ENCODE measurements at places on chromosomes 5 and 9.
A peak's percentile ranks its signal among the peaks of the same experiment; 100 is the strongest.

DNA sequence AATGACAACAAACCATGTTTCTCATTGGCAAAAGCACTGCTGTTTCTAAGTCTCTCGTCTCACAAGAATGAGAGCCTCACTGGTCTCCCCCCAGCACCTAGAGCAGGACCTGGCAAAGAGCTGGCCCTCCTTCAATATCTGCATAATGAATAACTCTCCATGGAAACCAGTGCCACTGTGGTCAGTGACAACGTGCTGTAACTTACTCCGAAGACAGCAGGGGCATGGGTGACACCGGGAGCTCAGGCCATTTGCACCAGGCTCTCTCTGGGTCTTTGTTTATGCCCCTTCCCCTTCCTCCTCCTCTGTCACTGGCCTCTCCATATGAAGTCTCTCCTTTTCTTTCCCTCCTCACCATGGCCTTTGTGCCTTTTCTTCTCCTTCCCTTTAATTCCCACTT lies 33.3 kb downstream of the TAS2R1 start:
- no peak for DNase-seq

DNA sequence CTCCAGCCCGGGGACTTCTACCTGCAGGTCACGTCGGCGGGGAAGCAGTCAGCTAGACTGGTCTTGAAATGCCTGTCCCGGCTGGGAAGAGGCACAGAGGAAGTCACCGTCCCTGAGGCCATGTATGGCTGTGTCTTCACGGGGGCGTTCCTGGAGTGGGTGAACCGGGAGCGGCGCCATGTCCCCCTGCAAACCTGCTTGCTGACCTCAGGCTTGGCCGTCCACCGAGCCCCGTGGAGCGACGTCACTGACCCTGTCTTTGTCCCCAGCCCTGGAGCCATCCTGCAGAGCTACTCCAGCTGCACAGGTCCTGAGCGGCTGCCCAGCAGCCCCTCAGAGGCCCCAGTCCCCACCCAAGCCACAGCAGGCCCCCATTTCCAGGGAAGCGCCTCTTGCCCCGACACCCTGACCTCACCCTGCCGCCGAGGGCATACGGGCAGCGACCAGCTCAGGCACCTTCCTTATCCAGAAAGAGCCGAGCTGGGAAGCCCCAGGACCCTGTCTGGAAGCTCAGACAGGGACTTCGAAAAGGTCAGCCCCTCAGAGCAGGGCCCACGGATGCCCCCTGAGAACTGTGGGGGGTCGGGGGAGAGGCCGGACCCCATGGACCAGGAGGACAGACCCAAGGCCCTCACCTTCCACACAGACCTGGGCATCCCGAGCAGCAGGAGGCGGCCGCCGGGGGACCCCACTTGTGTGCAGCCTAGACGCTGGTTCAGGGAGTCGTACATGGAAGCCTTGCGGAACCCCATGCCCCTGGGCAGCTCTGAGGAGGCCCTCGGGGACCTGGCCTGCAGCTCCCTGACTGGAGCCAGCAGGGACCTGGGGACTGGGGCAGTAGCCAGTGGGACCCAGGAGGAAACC lies 47.8 kb downstream of the PLEKHG4B start:
- DNase-seq: no peak

DNA sequence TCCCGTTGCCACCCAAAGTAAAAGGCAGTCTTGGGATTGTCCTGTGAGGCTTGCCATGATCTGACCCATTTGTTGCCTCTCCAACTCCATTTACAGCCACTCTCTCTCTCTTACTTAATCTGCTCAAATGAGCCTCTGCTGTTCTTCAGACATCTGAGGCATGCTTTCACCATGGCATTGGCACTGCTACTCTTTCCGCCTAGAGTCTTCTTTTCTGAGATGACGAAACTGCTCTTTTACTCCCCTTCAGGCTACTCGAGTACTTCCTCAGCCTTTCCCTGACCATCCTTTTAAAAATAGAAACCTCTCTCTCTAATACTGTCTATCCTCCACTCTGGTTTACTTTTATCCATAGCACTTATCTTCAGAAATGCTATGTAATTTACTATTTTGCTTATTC lies 9.0 kb downstream of the FOCAD start:
- peak; percentile 9 for DNase-seq

DNA sequence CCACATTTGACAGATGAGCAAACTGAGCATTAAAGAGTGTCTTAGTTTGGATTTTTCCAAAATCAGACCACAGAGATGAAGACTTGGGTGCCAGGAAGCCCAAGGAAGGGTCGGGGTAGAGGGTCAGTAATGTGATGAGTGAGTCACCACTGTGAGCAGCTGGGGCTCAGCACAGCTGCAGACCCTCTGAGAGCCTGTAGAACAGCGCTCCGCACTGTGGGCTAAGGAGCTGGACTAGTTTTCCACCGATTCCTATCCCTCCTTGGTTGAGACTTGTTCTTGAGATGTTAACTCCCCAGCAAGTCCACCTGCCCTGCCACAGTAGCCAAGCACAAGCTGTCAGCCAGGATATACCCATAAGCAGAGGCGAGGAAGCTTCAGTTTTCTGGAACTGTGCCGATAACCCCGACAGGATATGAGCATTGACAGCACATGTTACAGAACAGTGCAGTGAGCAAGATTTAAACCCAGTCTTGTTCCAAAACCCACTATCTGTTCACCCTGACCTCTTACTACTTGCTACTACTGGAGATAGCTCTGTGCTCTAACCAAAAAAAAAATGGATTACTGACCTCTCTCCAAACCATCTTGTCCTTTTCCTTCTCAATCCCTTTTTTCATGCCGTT lies 31.8 kb downstream of the EGFLAM start:
- DNase-seq: no peak

DNA sequence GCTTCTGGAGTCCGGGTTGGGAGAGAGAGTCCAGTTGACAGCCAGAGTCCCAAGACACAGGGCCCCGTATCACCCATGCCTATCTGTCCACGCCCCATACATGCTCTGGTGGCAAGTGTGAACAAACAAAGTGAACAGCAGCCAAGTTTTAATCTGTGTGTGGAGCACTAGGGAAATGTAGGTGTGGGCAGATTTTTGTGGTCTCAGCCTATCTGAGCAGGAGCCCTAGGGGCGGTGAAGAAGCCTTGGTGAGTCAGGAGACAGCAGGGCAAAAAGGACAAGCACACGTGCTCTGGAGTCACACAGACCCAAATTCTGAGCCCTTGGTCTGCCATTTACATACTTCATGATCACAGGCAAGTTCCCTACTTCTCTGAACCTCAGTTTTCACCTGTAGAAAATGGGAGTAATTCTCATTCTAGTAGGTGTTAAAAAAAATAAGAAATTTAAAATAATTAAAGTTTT lies 23.2 kb downstream of the EGR1 start:
- DNase-seq: no peak

- DNase-seq: no peak
These were observed 14.8 kb downstream of the ASPN start for GRCh38 chr9:92467511-92467910.

- no peak for DNase-seq
These were observed 172.1 kb downstream of the RGS3 start for GRCh38 chr9:113635586-113635985.

GRCh38 chr5:6859951-6860638 lies 146.9 kb downstream of the TENT4A start:
- no peak for DNase-seq

DNA sequence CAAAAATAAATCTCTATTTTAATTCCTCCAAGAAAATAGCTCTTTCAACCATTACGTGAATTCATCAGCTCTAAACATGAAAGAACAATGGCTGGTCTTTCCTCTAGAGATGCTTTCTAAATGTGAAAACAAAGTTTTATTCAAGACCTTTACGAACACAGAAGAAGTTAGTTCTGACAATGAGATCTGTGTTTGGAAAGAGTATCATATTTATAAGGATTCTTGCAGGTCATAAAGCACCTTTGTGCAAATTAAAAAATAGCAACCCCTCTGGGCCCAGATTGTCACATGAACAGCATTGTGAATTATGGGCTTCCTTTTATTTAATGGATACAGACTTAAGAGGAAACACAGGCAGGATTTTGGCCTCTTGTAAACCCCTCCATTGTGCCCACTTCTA lies 17.7 kb upstream of the FTMT start:
- DNase-seq: no peak

GRCh38 chr5:174191850-174192655 lies 146.5 kb downstream of the NSG2 start:
- DNase-seq: no peak

DNA sequence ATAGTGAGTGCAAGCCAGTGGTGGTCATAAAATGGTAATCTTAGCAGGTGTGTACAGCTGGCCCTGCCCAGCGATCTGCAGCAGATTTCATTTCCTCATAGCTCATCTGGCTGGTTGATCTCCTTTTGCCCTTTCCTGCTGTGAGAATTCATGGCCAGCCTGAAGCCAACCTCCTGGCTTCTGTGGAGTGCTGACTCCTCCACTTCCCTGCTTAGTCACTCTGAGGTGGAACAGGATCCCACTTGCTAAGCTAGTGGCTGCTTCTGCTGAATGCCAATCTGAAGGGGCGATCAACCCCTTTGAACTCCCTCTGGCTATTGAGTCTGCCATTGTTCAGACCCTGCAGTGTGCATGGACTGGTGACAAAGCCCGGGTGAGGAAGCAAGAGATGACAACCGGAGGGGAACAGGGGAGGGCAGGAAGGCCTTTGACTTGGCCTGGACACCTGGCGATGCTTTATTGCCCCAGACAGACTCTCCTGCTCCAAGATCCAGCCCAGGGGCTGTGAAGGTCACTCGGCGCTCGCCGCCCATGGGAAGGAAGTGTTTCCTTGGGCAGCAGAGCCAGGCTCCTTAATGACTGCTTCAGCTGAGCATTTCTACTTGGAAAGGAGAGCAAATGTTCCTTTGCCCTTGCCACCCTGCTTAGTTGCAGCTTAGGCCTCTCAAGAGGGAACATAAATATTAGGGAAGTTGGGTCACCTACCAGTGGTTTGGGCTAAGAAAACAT lies 341.1 kb downstream of the ZSWIM6 start:
- no peak for DNase-seq

DNA sequence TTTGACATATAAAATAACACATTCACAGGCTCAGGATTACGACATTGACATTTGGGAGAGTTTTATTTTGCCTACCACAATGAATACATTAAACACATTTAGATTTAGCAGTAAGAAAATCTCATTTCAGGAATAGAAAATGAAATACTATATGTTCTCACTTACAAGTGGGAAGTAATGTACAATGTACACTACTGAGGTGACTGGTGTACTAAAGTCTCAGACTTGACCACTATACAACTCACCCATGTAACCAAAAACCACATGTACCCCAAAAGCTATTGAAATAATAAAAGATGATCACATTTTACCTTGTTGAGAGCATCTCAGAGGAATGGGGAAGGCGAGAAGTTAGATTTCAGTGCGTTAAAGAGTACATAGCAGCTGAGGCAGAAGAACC lies 1202.4 kb upstream of the SEMA6A start:
- DNase-seq: no peak

DNA sequence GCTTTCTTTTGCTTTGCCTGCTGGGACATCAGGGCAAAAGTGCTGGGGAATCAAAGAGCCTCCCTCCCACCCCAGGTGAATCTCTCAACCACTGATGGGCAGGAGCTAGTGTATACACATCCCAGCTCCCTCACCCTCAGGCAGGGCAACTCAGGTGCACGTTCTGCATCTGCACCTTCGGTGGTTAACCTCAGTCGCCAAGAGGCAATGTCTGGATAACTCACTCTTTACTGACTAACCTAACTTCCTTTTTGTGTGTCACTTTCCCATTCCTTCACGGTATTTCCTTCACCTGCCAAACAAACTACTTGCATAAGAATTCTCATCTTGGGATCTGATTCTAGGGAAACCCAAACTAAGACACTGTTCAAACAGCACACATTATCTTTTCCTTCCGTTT lies 26.3 kb downstream of the CNTFR start:
- no peak for DNase-seq

DNA sequence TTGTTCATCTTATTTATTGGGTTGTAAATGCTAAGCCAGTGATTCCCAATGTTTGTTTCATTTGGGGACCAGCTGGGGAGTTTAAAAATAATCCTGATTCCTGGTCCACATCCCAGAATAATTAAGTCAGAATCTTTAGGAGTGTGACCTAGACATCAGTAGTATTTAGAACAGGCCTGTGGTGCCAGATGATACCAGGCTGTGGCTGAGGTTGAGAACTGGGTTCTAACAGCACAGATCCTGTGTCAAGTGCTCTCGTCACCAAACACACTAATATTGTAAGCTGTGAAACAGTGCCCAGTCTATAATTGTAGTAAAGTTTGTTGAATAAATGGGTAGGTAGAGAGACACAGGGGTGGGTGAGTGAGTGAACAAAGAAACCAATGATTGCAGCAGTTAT lies 172.1 kb upstream of the PPP1R2B start:
- DNase-seq: no peak

DNA sequence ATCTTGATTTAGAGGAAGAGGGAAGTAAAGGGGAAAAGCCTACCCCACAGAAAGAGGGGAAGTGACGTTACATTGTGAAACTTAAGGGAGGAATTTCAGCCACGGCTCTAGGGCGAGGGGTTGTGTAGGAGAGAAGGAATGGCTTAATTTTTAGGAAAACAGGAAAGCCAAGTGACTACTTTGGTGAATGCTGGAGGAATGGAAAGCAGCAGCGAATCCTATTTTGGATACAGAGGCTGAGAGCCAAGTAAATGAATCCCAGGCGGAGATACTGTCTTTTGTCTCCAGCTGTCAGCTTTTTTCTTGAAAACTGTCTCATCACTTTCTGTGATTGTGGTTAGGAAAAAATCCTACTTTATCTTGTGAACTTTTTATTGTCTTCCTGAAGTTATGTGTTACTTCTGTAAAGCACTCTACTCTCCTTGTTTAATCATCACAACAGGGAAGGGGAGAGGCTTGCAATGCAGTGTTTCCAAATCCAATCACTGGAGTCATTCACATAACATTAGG lies 188.4 kb downstream of the TSSK1B start:
- peak; percentile 36 for DNase-seq

DNA sequence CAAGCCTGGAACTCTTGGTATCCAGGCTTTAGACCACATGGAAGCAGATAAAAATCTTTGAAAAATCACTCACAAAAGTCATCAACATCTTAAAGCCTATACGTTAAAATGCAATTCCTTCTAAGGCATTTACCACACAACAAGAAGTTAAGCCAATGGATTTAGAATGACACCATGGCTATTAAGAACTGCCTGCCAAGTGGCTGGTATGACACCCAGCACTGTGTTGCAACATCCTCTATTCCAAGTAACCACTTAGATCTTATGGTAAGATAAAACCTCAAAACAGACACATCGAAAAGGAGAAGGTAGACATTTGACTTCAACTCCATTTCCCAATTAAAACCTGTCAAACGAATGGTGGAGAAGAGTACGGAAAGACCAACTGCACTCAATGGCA lies 344.2 kb upstream of the SLC30A5 start:
- no peak for DNase-seq

GRCh38 chr5:138755084-138755748 lies 2.0 kb downstream of the CTNNA1 start:
- DNase-seq: no peak

GRCh38 chr9:91085517-91086291 lies 276.0 kb downstream of the AUH start:
- peak; percentile 87 for DNase-seq

DNA sequence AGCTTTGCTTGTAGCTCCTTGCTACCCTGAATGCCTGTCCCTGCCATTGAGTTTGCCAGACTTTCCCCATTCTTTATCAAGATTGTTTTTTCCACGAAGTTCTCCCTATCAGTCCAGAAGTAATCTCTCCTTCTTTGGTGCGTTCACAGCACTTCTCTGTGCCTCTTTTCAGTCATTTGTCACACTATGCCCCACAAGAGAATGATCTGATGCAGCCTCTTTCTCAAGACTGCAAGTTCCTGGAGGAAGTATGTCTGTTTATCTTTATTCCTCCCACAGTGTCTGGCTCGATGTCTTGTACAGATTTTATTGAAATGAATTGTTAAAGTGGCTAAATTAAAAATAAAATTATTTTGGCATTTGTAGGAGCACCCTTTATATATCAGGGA lies 99.3 kb downstream of the CCDC192 start:
- DNase-seq: peak; percentile 19

GRCh38 chr5:118015511-118015910 lies 972.8 kb downstream of the DTWD2 start:
- DNase-seq: no peak
